ENCODE measurements at places on chromosomes 5 and 9. TPM values are rescaled to one million over a fixed set of nuclear protein-coding genes. Genes with fewer than 3 reads are reported as not detected.

DNA sequence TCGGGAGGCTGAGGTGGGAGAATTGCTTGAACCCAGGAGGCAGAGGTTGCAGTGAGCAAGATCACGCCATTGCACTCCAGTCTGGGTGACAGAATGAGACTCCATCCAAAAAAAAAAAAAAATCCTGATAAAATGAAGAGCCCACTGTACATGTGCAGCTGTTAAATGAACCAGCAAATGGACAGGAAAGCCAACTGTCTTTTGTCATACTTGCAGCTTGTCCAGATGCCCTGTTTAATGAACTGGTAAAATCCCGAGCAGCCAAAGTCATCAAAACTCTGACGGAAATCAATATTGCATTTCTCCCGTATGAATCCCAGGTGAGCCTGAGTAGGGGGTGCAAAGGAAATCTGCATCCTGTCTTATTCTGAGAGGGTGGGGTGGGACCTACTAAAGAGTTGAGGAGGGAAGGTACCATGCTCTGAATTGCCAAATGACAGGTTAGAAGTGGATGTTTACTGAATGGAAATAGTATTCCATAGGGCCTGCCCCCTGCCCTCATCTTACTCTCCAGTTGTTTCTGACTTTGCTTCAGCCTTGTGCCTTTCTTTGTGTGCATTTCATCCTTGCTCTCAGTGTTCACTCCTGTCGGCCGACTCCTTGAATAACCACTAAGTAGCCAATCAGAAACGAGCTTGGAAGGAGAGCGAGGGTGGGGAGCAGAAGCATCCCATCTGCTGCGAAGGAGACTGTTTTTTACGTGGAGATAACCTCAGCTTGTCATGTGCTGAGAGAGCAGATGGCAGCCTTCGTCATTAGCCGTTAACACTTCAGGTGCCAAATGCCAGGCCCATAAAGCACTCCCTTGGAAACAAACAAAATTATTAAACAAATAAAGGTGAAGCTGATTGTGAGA is 45.7 kb upstream of the CFAP157 start:
- H3K36me3 ChIP-seq = peaks cover 51% of the 10 kb centered on the region
- no peak overlapping the region for H3K4me3 ChIP-seq
- H3K4me1 ChIP-seq = peaks cover 5% of the 10 kb centered on the region

- H3K36me3 ChIP-seq = no peaks in the 10 kb centered on the region
- H3K4me3 ChIP-seq = peak within 1 kb of the TSS; percentile 57
- H3K27me3 ChIP-seq = peaks cover 21% of the 10 kb centered on the region
- H3K4me1 ChIP-seq = peaks cover 20% of the 10 kb centered on the region
Observed at GRCh38 chr5:157575381-157576020, at the start of gene ADAM19. ADAM19 (minus strand) TSS chr5:157575775; CDS start chr5:157575696, 79 bp downstream.

Gene PFN3
- total RNA-seq = not detected

Gene PCDHA1
- not detected for total RNA-seq

DNA sequence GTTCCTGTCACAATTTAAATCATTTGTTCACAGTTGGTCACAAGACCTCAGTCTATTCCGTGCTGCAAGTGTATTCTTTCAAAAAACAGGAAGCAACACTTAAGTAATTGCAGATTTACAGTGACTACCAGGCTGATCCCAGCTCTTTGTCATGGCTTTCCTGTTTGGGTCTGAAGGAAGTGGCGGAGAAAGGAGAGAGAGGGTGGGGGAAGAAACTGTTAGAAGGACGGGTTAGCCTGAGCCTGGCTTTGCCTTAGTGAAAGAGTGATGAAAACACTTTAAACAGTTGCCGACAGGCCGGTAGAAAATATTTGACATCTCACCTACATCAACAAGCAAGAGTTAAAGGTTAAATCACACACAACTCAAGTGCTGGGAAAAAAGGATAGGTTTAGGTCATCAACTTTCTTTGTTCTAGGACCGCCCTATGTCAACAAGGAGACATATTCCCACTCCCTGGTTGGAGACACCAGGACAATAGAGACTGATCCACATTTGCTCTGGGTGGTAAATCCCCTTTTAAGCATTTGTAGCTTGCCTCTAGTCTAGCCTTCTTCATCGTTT is 102.2 kb upstream of the DAB2 start:
- H3K36me3 ChIP-seq = no peaks in the 10 kb centered on the region
- H3K4me1 ChIP-seq = no peaks in the 10 kb centered on the region
- no peak for DNase-seq
- peak overlapping the region; percentile 63 for H3K27ac ChIP-seq

DNA sequence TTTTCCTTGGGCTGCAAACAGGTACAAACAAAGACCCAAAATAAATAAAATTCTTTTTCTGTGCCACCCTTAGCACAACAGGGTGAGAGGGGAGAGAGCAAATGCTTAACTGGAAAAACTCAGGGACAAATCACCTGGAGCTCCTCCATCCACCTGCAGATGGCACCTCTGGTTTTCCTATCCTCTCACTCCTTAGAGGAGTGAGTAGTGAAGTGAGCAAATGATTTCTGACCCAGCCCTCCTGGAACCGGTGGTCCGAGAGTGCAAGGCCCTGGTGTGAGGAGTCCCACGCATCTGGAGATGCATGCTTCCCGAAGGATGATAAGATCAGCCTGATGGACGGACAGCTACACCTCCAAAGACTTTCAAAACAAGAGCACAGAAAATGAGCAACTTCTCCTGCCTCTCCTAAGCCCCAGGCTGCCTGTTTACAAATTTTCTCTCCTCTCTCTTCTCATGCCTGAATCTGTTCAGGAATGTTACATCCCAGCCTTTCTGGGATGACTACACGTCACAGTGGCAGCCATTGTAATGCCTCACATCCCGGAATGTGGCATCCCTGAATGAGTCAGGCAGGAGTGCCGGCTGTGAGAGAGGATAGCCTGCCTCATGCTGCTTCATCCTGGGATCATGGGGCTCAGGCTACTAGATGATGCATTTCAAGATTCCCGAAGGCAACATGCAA is 86.4 kb downstream of the ADRB2 start:
- H3K4me3 ChIP-seq = no peak overlapping the region
- H3K27ac ChIP-seq = peak overlapping the region; percentile 91
- H3K27me3 ChIP-seq = no peaks in the 10 kb centered on the region
- H3K36me3 ChIP-seq = no peaks in the 10 kb centered on the region
- H3K4me1 ChIP-seq = peaks cover 82% of the 10 kb centered on the region
- no peak for DNase-seq

DNA sequence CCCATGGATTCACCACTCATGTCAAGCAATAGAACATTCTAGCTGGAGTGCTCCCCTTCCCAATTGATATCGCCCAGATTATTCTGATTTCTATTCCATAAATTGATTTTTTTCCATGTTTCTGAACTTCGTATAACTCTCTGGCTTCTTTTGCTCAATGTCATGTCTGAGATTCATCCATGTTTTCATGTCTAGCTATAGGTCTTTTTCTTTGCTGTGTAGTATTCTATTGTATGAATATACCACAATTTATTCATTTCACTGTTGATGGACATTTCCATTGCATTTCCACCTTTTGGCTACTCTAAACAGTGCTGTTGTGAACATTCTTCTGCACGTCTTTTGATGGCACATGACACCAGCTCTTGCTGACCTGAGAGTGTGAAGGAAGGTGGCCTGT is 19.6 kb downstream of the PTPA start:
- H3K27ac ChIP-seq = no peak overlapping the region
- DNase-seq = no peak
- H3K27me3 ChIP-seq = no peaks in the 10 kb centered on the region
- no peak overlapping the region for H3K4me3 ChIP-seq

Gene SUSD3
- total RNA-seq = 5.5 TPM

DNA sequence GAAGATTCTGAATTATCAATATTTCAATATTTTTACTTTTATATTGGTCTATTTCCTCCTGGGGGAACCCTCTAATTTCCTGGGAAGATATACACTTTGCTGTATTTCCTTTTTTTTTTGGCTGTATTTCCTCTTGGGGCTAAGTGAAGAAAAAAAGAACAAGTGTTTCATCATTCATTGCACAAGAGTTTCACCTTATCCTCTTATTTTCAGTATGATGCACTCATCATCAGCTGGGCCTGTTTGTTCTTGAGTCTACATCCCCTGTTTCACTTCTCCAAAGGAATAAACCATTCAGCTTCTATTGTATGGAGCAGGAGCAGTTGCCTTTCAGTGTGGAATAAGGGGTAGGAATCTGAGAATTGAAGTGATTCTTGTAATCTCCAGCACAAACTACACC is 210.8 kb downstream of the FAM170A start:
- DNase-seq = no peak
- no peaks in the 10 kb centered on the region for H3K36me3 ChIP-seq
- no peak overlapping the region for H3K4me3 ChIP-seq
- H3K27ac ChIP-seq = no peak overlapping the region
- H3K27me3 ChIP-seq = no peaks in the 10 kb centered on the region

- no peak for DNase-seq
- no peaks in the 10 kb centered on the region for H3K36me3 ChIP-seq
- no peaks in the 10 kb centered on the region for H3K27me3 ChIP-seq
Observed at GRCh38 chr9:99167119-99167518, 54.6 kb downstream of the ALG2 start.

DNA sequence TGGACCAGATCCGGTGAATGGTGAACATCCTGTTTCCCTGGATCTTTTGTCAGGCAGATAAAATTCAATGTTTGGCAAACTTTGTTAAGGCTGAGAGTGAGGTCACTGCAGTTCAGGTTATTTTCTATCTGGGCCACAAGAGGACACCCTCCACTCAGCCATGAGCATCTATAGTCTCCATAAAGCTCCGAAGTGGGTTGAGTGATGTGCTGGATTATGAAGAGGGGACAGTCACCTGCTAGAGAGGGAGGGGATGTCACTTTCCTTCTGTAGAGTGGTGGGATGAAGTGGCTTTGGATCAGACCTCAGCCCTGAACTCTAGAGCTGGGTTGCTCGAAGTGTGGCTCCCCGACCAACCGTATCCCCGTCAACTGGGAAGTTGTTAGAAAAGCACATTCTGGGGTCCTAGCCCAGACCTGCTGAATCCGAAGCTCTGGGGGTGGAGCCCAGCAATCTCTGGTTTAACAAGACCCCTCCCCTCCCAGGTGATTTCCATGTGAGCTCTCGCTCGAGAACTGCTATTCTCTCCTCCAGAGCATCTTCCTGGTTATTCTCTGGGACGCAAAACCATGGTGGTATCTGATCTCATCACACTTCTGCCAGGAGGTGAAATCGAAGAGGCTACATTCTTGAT is 31.8 kb upstream of the FGF1 start:
- H3K36me3 ChIP-seq = no peaks in the 10 kb centered on the region
- peak overlapping the region; percentile 69 for H3K27ac ChIP-seq
- no peak for DNase-seq
- peaks cover 13% of the 10 kb centered on the region for H3K4me1 ChIP-seq
- no peak overlapping the region for H3K4me3 ChIP-seq

All from suprapubic skin (tissue), 4 donors.